ENCODE measurements at places on chromosomes 16 and 17.

DNA sequence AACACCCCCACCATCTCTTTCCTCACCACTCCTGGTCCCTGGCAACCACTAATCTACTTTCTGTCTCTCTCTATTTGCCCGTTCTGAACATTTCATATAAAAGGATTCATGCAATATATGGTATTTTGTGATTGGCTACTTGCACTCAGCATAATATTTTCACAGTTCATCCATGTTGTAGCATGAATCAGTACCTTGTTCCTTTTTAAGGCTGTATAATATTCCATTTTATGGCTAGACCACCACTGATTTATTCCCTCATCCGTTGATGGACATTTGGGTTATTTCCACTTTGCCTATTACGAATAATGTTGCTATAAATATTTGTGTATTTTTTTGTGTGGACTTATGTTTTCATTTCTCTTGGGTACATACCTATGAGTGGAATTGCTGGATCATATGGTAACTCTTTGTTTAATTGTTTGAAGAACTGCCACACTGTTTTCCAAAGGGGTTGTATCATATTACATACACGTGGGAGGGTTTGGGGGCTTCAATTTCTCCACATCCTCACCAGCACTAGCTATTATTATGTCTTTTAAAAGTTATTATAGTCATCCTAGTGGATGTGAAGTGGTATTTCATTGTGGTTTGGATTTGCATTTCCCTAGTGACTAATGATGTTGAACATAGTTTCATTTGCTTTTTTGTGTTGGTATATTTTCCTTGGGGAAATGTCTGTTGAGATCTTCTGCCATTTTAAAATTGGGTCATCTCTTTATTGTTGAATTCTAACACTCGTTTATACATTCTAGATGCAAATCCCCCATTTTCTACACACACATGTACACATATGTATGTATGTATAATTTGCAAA lies 26.3 kb downstream of the SEC14L5 start:
- DNase-seq = no peak

DNA sequence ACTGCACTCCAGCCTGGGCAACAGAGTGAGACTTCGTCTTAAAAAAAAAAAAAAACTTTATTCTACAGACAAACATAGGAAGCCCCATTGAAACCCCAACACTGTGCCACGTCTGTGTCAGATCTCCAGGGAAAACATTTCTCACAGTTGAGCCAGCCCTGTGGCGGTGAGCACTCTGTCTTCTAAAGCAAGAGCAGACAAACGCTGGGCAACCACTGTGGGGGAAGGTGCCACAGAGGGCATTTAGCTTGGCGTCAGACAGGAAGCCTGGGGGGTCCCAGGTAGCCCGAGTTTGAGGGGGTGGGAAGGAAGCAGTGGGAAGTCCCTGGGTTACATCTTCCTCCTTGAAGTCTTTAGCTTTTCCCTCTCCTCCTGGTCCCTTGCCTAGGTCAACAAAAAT lies 16.0 kb downstream of the C17orf100 start:
- DNase-seq = no peak

- no peak for DNase-seq
Measured at GRCh38 chr16:2968368-2968737, 795 bp upstream of the PAQR4 start.

- no peak for DNase-seq
Measured at GRCh38 chr17:43085474-43085873, 39.7 kb downstream of the BRCA1 start.

- no peak for DNase-seq
Measured at GRCh38 chr17:65254166-65254565, 117.0 kb downstream of the RGS9 start.

- peak; percentile 55 for DNase-seq
Measured at GRCh38 chr17:32877164-32877764, 340 bp upstream of the MYO1D start.

- DNase-seq = no peak
Measured at GRCh38 chr17:36812762-36813161, 124.5 kb upstream of the LHX1 start.

GRCh38 chr16:71915350-71915749 lies 20.0 kb downstream of the IST1 start:
- DNase-seq = no peak

GRCh38 chr17:38980490-38981217 lies 13.5 kb upstream of the FBXO47 start:
- no peak for DNase-seq

GRCh38 chr17:33113276-33113990 lies 121.8 kb downstream of the SPACA3 start:
- no peak for DNase-seq

GRCh38 chr16:1451702-1452392 lies 7.5 kb upstream of the CCDC154 start:
- no peak for DNase-seq

DNA sequence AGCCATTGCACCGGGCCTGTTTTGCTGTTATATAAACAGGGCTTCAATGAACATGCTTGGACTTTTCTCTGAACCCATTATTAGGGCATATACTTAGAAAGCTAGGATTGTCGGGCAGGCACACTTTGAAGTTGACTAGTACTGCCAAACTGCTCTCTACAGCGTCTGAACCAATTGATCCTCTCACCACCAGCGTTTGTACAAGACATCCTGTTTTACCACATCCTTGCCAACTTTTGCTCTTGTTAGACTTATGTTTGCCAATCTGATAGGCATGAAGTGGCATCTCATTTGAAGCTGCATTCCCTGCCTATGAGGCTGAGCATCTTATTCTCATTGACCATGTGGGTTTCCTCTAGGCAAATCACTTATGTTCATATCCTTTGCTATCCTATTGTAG lies 7.4 kb upstream of the PPP1R9B start:
- DNase-seq = no peak

DNA sequence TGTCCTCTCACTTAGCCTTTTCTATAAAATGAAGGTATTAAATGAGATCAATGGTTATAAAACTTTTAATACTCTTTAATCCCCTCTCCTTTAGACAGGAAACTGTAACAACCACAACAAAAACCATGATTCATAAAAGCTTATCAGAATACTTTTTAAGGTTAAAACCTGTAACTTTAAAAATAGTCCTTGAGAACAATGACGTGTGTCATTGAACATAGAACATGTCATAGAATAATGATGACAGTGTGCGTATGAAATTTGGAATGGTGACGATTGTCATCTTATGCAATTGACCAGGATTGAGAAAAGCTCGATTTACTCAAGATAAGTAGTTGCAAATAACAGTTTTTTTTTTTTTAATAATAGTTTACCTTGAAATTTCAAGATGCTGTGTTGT lies 94.1 kb downstream of the PLCG2 start:
- DNase-seq = no peak

DNA sequence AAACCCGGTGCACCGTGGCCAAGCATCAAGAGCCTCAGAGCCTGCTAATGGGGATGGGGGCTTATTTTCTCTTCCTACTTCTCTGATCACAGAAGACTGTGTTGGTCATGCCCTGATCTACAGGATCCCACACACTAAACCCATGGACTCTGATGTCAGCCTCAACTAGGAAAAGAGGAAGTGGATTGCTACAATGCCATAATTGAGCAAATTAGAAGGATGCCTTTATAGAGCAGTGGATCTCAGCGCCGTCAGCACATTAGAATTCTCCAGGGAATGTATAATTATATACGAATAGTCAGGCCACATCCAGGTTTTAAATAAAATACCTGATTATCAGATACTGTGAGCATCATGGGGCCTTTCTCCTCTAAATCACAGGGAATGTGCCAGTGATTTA lies 64.8 kb downstream of the VAT1L start:
- DNase-seq = no peak

DNA sequence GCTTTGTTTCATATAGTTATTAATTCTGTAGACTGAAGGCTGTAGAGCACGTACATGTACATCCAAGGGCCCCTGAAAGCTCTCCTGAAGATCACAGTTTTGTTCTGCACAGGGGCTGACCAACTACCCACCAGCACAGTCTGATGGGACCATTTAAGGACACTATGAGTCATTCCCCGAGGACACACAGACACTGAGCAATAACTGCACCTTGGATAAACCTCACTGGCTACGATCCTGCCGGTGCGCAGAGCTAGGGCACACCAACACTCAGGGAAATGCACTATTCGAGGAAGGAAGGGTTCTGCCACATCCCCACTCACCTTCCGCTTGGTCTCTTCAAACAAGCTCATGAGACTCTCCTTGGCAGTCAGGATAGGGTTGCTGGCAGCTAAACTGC lies 20.3 kb downstream of the SMG6 start:
- DNase-seq = no peak

GRCh38 chr16:77594799-77595596 lies 127.3 kb upstream of the NUDT7 start:
- DNase-seq = no peak

DNA sequence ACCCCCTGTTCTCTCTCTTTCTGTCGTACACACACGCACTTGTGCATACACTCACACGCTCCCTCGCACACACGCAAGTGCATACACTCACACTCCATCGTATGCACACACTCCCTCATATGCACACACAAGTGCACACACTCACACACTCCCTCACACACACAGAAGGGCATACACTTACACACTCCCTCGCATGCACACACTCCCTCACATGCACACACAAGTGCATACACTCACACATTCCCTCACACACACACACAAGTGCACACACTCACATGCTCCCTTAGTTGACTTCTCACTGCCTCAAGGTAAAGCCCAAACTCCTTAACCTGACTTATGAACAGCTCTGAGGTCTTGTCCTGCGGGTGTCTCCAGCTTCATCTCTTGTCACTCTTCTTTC lies 78.7 kb downstream of the NOG start:
- no peak for DNase-seq

GRCh38 chr17:69900829-69901228 lies 174.2 kb upstream of the KCNJ16 start:
- no peak for DNase-seq

- no peak for DNase-seq
Measured at GRCh38 chr17:74009056-74009625, 194.3 kb upstream of the RPL38 start.

- DNase-seq = no peak
Measured at GRCh38 chr17:59844884-59845594, 47.7 kb downstream of the TUBD1 start.

DNA sequence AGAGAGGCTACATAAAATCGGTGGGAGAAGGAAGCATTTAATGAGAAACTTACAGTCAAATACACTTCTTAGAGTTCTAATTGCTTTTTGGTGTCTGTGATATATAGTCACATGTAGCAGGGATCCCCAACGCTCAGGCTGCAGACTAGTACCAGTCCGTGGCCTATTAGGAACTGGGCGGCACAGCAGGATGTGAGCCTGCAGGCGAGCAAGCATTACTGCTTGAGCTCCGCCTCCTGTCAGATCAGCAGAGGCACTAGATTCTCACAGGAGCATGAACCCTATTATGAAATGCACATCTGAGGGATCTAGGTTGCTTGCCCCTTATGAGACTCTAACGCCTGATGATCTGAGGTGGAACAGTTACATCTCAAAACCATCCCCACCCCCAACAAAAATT lies 158.5 kb downstream of the TANC2 start:
- DNase-seq = no peak

- DNase-seq = no peak
Measured at GRCh38 chr17:71801301-71801700, 319.5 kb upstream of the SOX9 start.

GRCh38 chr17:76241691-76242255 lies 1.5 kb upstream of the RNF157 start:
- DNase-seq = no peak

DNA sequence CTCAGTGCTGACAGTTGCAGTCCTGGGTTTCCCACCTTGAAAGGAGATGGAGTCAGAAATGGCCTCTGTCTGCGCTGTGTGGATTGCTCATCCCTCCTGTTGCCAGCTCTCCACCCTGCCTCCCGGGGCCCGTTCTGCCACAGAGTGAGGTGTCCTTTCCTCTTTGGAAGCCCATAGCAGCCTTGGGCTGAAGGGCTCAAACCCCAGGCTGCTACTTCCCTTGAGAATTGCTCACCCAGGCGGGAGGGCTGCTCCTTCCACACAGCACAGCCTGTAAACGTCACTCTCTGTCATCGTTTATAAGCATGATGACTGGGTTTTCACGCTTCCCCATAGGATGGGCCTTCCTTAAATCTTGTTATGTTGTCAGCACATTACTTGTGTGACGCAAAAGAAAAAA lies 62.7 kb downstream of the FOXK2 start:
- no peak for DNase-seq

DNA sequence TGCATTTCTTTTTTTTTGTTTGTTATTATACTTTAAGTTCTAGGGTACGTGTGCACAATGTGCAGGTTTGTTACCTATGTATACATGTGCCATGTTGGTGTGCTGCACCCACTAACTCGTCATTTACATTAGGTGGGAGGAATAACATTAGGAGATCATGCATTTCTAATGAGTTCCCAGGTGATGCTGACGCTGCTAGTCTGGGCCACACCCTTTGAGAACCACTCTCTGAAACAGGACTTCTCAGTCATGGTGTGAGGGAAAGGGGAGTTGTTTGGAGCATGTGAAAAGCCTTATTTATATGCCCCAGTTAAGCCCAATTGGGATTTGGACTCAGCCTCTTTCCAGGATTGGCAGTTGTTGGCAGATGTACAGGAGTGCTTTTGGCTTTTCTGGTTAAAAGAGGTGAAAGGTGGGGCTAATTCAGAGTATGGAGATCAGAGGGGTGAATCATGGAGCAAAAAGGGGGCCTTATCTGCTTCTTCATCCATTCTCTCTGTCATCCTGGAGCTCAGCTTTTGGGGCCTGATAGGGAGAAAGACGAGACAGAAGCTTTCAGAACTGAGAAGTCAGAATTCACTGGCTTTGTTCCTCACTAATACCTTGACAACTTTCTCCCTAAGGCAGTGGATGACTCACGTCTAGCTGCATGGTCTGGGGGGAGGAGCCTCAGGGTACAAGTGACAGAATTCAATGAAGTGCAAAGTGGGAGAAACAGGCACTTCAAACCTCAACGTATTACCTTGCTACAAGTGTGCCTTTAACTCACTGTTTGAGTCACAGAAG lies 180.0 kb upstream of the CACNG3 start:
- DNase-seq = peak; percentile 18

DNA sequence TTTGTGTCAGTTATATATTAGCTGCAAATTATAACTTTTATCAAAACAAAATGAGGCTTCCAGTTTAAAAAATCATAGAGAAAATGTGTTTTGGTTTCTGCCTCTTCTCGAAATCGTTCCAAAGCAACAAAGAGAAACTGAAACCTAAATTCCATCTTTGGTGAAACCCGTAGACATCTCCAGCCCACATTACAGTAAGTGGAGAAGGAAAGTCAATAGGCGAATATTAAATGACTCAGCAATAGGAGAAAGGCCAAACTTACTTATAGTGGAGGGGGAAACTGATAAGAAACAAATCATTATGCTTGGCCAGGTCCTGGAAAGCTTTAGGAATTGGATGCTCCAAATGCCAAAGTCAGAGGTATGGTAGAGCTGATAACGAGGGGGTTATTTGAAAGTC lies 103.0 kb upstream of the SHISA6 start:
- DNase-seq = no peak

- DNase-seq = no peak
Measured at GRCh38 chr17:39222866-39223834, 2.6 kb downstream of the STAC2 start.

- DNase-seq = no peak
Measured at GRCh38 chr17:867896-868489, 85.8 kb downstream of the MRM3 start.

Data from GM12864 (cell line).